NCI-H1048 (cell line): ENCODE measurements at places on chromosomes 12 and 14.

DNA sequence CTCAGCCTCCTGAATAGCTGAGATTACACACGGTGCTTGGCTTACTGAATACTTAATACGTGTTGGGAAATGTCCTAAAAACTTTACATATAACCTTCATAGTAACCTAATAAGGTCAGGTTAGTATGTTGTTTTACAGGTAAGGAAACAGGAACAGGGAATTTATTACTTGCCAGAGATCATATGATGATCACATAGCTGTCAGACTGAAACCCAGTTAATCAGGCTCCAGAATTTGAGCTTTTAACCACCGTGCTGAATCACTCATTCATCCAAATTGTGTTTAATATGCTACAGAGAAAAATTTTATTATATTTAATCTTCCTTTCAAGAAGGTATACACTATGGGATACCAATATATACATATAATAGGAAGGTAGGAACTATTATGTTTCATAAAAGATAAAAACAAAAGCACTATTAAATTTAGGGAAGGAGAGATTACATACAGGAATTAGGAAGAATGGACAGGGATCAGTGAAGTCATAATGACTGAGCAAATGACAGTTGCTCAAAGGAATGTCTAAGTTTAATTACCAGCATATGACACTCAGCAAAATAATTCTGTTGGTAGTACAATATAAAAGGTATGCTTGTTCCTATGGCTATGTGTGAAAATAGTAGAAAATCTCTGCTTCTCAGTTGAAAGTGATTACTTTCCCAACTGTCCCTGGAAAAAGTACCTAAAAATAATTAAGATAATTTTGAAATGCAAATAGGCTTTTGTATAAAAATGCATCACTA, 59.3 kb downstream of the HEATR5A start:
- no peak for DNase-seq

DNA sequence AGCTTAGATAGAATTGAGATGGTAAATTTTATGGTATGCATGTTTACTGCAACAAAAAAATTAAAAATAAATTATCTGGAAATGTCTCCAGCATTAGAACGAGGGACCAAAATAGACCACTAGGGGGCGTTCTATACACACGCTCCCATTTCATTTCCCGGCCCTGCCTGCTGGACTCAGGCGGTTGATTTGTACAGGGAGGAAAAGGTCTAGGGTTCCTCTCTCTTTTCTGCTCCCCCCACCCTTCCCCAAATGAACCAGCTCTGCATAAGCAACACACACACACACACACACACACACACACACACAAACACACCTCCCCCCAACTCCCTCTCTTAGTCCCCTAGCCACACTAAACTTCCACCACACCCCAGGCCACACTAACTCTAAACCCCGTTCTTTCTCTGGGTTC, 7.8 kb upstream of the DTX1 start:
- DNase-seq, result peak; percentile 17

DNA sequence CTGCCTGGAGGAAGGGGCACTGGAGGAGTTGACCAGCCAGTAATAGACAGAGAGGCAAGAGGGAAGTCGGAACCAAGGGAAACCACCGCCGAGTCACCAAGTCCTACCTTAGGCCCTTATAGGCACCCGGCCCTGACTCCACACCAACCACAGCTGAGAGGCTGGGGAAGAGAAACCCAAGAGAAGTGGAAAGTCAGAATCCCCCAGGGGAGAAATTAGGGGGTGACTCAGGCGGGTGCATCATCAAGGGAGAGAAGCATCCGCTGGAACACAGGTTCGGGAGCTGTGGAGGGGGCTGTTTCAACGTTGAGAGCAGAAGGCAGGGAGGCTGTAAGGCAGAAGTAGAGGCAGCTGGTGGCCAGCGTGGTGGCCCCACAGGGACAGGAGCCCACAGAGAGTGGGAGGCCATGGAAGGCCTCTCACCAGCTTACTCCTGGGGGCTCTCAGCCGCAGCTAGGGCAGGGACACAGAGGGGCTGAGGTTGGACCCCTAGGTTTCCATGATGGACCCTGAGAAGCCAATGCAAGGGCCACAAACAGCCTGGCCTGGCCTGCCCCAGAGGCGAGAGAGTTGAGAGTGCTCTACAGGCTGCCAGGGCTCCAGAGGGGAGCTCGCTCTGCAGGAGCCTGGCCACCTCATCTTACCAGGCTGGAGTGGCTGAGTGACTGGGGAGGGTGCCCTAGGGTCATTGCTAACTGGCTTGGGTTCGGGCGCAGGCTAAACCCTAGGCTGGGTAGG, 1.4 kb upstream of the TRMT61A start:
- DNase-seq, result no peak

GRCh38 chr12:40149673-40150260, 43.9 kb upstream of the SLC2A13 start:
- DNase-seq, result no peak

DNA sequence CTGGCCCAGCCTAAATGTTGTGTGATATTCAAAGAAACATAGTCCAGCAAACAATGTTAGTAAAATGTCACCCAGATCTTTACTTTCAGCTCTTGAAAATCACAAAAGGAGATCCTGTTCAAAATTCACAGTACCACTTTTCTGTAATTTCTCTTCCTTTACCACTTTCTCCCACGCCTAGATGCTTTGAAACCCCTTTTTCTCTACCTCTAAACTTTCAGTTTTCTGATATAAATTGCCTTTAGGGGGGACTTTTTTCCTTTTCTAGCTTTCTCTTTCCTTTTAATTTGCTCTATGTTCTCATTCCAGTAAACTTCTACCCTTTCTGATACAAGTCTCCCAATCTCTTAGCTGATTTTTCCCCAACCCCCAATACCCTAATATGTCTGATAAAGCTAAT, 101.8 kb downstream of the LMO3 start:
- no peak for DNase-seq

GRCh38 chr12:56914256-56914655, 20.0 kb downstream of the SDR9C7 start:
- DNase-seq, result no peak

- no peak for DNase-seq
Observed at GRCh38 chr12:46219132-46219876, 49.5 kb downstream of the SLC38A1 start.

- DNase-seq, result no peak
Observed at GRCh38 chr12:32651151-32651955, 27.7 kb upstream of the DNM1L start.

DNA sequence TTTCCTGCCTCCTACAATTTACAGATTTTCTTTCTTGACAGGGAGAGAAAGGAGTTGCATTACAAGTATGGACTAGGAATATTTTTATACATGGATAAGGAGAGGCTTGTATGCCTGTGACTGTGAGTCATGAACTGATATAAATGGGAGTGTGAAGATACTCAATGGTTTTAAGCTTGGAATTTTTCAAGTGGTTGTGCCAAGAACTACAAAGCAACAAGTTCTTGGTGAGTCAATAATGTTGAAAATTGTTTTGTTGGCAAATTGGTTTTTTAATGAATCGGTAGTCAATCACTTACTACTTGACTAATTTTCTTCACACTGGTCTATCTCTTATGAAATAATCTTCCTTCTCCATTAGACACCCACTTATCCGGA, 58.9 kb upstream of the HMGA2 start:
- no peak for DNase-seq
